ENCODE measurements at places on chromosomes 4 and X.
A peak's percentile ranks its signal among the peaks of the same experiment; 100 is the strongest.

GRCh38 chr4:27463816-27464215, 603.2 kb downstream of the STIM2 start:
- H3K27me3 ChIP-seq = no peaks in the 10 kb centered on the region

DNA sequence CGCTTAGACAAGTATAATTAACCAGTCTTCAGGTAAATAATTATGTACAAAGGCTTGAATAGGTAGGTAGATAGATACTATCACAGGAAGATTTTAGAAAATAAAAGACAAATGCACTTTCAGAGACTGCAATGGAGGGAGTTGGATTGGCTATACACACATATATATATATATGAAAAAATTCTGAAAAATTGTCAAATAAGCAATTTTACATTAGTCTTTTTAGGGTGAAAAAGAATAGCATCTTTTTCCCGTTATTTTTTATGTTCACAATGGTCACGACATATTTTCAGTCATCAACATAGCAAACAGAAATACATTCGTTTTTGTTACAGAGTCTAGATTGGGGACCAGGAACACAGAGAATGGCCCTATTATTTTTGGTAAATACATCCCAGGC, 385.9 kb upstream of the ACTRT1 start:
- H3K27me3 ChIP-seq = peaks cover 5% of the 10 kb centered on the region
- no peak for DNase-seq
- H3K4me3 ChIP-seq = no peak overlapping the region
- H3K36me3 ChIP-seq = no peaks in the 10 kb centered on the region
- H3K4me1 ChIP-seq = no peaks in the 10 kb centered on the region

DNA sequence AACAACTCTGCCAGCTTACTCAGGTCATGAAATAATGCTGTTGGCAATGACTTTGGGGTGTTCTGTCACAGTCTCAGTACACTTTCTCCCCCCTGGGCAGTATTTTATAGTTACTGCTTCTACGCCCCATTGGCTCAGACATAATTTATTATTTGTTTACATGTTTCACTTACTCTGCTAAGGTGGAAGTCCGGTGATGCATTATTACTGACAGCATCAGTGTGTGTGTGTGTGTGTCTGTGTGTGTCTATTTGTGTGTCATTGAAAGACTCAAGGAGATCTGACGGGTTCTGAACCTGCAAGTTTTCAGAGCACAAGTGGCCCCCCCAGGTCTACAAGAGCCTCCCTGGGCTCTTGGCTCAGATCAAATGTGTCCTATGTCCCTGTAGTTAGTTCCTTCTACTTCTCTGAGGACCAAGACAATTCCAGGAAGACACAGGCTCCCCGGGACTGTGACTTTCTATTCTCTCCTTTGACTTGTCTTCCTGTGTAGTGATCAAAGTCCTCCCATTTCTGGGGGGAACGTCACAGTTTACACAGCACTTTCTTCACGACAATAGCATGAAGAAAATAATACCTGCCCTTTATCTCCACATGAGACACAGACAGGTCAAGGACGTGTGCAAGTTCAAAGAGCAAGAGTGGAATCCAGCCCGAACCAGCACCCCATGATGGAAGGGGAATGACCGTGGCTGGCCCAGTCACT, 283.7 kb upstream of the GATB start:
- no peak for DNase-seq
- H3K4me3 ChIP-seq = no peak overlapping the region
- H3K4me1 ChIP-seq = no peaks in the 10 kb centered on the region

DNA sequence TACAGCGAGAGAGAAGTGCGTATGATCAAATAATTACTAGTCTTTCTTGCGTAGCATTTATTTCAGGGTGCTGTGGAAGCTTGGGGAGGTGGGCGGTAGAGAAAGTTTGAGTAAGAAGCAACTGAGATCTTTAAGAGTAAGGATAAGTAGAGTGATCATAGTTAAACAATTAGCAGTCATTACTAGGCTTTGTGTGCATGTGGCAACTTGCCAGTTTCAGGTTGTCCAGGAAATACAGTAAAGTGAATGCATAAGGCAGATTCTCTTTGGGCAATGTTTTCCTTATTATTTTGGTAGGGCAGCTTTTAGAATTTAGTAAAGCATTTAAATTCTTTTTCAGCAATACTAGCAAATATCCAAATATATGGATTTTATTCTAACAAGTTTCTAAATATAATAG, 57.0 kb downstream of the HPGDS start:
- no peak for DNase-seq
- H3K4me3 ChIP-seq = no peak overlapping the region
- H3K36me3 ChIP-seq = peaks cover 26% of the 10 kb centered on the region
- H3K4me1 ChIP-seq = peaks cover 11% of the 10 kb centered on the region
- peak overlapping the region; percentile 9 for H3K27ac ChIP-seq
- H3K27me3 ChIP-seq = no peaks in the 10 kb centered on the region

- DNase-seq = no peak
- H3K36me3 ChIP-seq = peaks cover 1% of the 10 kb centered on the region
- H3K27ac ChIP-seq = no peak overlapping the region
- peaks cover 5% of the 10 kb centered on the region for H3K4me1 ChIP-seq
Observed at GRCh38 chr4:3771164-3771809, 5.1 kb downstream of the ADRA2C start.

DNA sequence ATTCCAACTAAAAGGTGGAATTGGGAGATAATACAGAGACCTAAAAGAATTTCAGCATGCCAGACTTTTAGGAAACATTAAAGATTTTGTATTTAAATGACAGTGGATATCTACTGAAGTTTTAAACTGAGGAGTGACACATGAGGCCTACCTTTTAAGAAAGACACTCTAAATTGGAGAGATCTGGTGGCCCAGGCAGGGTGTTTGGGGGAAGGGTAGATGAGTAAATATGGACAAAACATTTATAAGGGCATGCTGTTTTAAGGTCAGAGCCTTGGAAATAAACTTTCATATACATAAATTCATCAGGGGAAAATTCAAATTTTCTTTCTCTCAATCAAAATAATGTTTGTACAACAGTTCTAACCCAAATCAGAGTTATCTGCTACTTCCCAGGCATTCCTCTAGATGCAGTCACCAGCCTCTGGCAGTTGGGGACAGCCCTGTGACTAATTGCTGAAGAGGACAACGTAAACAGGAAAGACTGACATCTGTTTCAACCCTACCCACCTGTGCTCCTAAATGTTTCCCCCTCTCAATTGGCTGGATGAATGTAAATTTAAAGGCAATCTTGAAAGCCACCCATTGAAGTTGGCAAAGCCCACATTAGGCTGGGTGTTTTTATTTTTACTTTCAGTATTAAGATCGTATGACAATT, 1646.9 kb upstream of the ADGRL3 start:
- no peak overlapping the region for H3K4me3 ChIP-seq
- no peak for DNase-seq
- no peaks in the 10 kb centered on the region for H3K27me3 ChIP-seq
- H3K4me1 ChIP-seq = no peaks in the 10 kb centered on the region
- H3K36me3 ChIP-seq = no peaks in the 10 kb centered on the region

- H3K27ac ChIP-seq = no peak overlapping the region
- no peak for DNase-seq
- H3K4me3 ChIP-seq = no peak overlapping the region
- peaks cover 7% of the 10 kb centered on the region for H3K4me1 ChIP-seq
- H3K27me3 ChIP-seq = no peaks in the 10 kb centered on the region
- H3K36me3 ChIP-seq = peaks cover 4% of the 10 kb centered on the region
Observed at GRCh38 chr4:142497606-142498005, 348.5 kb downstream of the INPP4B start.

DNA sequence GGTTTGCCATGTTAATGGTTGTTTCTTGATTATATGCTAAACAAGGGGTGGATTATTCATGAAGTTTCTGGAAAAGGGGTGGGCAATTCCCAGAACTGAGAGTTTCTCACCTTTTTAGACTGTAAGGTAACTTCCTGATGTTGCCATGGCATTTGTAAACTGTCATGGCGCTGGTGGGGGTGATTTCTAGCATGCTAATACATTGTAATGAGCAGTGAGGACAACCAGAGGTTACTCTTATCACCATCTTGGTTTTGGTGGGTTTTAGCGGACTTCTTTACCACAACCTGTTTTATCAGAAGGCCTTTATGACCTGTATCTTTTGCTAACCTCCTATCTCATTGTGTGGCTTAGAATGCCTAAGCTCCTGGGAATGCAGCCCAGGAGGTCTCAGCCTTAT, 81.5 kb downstream of the CFAP299 start:
- peaks cover 6% of the 10 kb centered on the region for H3K4me1 ChIP-seq
- H3K27ac ChIP-seq = no peak overlapping the region
- DNase-seq = no peak
- no peaks in the 10 kb centered on the region for H3K27me3 ChIP-seq

- H3K27me3 ChIP-seq = peaks cover 6% of the 10 kb centered on the region
- H3K27ac ChIP-seq = peak overlapping the region; percentile 88
- DNase-seq = peak; percentile 6
- peak overlapping the region; percentile 86 for H3K4me3 ChIP-seq
- peaks cover 64% of the 10 kb centered on the region for H3K4me1 ChIP-seq
- peaks cover 11% of the 10 kb centered on the region for H3K36me3 ChIP-seq
Observed at GRCh38 chrX:107716118-107716684, 59.4 kb downstream of the TSC22D3 start.
